ENCODE measurements at places on chromosomes 2 and 18.
A peak's percentile ranks its signal among the peaks of the same experiment; 100 is the strongest.

DNA sequence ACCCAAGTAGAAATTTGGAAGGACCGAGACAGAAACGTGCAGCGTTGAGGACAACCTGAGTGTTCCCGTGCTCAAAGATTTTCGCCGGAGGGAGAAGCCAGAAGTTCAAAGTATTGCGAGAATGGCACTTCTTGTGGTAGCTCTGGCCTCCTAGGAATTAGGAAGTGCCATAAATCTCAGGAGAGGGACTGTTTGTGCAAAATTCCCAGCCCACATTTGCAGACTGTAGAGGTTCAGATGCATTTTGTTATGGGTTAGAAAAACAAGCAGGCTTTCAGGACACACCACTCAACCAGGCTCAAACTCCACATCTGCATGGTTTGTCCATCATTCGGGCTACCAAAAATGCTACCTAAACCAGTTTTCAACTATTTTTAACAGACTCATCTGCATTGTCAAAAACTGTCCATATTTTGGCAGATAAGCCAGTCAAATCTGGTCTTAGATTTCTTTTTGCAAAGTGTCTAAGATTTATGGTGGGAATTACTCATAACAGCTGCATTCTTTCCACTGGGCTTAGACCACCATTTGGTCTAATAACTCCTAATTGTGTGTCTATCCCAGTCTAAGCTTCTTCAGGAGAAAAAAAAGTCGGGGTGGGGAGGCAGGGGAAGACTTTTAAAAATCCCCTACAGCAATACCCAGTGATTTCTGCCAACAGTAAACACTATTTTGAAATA, 422.9 kb downstream of the ARHGAP15 start:
- DNase-seq: peak; percentile 25

DNA sequence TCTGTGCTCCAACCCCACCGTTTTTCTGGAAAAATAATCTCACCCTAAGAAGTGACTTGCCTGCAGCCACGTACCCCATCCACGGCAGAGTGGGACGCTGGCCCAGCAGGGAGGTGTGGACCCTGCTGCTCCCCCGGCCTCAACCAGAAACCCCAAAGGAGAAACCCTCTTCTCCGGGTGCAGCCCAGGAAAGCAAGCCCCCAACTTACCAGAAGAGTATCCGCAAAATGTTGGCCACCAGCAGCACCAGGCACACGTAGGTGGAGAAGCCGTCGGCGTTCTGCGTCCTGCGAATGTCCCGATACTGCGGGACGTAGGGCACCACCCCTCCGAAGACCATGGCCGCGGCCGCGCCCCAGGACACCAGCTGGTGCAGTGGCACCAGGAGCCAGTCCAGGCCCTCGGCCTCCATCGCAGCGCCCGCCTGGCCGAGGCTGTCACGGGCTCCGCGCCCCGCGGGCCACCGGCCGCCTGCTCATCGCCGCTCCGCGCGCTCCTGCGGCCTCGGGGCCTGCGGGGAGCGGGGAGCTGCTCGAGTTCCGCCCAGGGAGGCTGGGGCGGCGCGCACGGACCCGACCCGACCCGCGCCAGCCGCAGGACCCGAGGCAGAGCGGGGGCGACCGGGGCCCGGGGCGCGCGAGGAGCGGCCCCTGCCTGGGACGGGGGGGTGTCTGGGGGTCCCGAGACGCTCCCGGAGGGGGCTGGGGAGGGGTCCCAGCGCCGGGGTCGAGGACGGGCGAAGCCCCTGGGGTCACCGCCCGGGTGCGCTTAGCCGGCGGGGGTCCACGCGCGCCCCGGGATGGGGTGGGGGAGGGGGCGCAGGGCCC, 725 bp downstream of the SLC66A2 start:
- DNase-seq: peak; percentile 42

DNA sequence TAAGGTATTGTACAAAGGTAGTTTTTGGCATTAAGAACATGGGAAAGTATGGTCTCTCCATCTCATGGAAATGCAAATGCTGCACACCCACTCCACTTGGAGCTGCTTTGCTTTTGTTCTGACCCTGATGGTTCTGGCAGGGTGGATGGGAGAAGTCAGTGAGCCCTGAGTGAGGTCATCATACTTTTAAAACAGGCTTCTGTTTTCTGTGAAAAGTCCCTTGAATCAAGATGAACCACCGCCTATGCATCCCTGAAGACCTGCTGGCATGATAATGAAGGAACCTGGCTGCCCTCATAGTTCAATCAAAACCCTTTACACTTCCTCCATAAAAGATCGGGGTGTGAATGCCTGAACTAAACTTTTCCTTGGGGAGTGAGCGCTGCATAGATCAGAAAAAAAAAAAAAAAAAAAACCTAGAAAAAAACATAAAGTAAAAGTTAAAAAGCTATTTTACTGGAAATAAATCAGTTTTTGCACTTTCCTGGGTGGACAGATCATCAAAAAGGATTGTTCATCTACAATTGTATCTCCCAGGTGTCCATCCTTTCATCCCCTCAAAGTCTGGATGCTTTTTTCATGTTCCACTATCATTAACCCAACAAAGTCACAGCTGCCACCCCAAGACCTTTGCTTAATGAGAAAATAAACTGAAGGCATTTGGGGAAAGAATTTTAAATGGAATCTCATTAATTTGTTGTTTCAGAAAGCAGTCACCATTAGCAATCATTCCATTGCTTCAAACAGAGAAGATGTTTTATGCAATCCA, 728.1 kb upstream of the DDX18 start:
- no peak for DNase-seq

DNA sequence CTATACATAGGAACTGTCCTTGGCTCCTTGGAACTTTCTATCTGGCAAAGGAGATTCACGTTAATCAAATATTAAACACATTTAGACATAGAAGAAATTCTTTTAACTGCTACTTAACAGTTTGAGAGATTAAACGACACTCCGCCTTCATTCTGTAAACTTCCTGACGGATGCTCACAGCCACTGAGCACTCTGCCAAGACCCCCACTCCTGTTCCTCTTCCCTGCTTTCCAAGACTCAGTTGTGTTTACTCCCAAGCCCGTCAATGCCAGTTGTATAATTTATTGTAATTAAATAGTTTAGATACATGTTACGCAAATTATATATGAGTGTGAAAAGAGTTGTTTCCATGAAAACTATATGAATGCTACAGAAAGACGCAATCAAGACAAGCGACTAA, 321.4 kb upstream of the EPHA4 start:
- no peak for DNase-seq

GRCh38 chr18:78156466-78156865, 823.2 kb upstream of the SALL3 start:
- DNase-seq: no peak
